Fibroblast of mammary gland (primary cell): ENCODE measurements at places on chromosomes 7 and 10.

DNA sequence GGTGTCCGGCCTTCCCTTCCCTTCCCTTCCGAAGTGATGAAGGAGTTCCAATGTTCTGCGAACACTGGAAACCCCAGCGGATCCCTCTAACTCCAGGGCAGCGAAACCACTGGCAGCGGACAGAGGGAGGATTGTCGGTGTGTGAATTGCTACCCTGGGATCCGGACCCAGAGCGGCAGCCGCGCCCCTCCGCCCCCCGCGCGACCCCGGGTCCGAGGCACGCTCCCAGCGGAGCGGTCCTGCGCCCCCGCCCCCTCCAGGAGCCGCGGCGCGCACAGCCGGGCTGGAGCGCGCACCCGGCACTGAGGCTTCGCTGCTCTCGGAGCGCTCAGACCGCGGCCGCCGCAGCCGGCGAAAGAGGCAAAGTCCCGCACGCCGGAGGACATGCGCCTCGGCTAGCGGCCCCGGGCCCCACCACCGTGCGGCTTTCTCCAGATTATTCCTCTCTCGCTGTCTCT lies at the start of gene PTPRZ1:
Gene PTPRZ1, plus strand, starts transcription at position 331 of the 458 bp plus-strand sequence. CDS start 339 bp downstream, outside the sequence.
- peak; percentile 11 for DNase-seq

DNA sequence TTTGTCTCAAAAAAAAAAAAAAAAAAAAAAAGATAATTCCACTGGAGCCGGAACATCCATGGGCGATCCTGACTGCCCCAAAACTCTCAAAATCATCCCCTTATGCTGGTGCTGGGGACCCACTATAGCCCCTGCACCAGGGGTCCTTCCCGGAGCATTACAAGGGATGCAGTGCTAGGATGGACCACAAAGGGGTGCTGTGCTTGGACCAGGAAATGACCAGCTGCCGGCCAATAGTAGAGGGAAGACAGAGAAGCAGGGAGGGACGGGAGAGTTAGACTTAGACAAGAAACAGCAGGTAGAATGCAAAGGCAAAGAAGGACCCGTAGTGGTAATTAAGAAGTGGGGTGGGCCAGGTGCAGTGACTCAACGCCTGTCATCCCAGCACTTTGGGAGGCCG lies 40.5 kb downstream of the RCC1L start:
- DNase-seq, result no peak

GRCh38 chr7:137717045-137717444 lies 129.7 kb downstream of the DGKI start:
- peak; percentile 22 for DNase-seq

DNA sequence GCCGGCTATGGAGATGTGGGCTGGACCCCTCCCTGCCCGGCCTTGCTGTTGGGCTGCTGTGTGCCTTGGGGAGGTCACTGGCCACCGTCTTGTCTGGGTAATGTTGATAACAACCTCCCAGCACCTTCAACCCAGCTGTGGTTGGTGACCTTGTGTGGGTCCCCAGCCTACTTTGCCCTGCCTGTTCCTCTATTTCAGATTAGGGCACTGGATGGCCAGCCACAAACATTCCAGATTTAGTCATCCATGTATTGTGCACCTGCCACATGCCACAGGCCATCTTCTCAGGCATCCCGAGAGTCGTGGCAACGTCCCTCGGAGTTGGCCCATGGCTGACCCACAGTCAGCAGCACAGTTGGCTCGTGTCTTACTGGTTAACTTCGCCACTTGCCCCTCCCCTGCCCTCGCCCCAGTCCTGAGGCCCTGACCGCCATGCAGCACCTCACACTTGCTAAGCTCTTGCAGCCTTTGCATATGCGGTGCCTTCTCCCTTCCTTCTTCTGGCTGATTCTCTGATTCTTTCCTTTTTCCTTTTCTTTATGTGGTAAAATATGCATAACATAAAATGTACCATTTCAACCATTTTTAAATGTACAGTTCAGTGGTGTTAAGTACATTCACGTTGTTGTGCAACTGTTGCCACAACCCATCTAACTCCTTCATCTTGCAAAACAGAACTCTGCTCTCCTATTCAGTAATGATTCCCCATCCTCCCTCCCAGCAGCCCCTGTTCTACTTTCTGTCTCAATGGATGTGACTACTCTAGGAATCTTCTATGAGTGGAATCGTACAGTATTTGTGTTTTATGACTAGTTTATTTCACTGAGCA lies 60.6 kb downstream of the PRF1 start:
- DNase-seq, result no peak

- DNase-seq, result no peak
Measured at GRCh38 chr7:121960678-121961077, 87.7 kb downstream of the PTPRZ1 start.

DNA sequence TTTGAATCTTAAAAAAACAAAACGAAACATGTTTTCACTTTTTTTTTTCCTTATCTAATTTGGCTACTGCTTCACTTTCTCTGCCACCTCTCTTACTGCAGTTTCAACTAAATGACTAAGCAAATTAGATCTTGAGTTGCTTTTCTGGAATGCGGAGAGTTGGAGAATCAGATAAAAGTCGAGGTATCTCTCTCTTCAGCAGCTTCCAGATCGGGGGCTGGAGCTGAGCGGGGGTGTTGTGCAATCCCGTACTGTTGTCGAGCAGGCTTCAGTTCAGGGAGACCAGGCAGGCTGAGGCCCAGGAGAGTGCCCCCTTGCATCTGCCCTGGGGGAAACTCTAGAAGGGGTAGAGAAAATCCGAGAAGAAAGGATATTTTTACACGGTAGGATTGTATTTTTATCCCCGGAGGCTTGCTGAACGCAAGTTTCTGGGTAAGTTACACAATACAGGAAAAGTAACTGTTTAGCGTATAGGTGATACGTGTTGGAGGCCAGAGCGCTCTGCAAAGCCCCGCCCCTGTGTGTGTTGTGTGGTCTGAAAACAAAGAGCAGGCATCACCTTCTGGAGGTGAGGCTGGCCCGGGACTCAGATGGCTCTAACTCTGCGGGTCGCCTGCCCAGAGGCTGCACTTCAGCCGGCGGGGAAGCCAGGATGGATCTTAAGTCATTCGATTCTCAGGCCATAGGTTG lies 116.6 kb downstream of the KLF6 start:
- peak; percentile 62 for DNase-seq

GRCh38 chr10:86203162-86203905 lies 163.3 kb downstream of the GRID1 start:
- DNase-seq, result no peak
